ENCODE measurements at places on chromosomes 5 and 9. TPM values are rescaled to one million over a fixed set of nuclear protein-coding genes. Genes with fewer than 3 reads are reported as not detected.

DNA sequence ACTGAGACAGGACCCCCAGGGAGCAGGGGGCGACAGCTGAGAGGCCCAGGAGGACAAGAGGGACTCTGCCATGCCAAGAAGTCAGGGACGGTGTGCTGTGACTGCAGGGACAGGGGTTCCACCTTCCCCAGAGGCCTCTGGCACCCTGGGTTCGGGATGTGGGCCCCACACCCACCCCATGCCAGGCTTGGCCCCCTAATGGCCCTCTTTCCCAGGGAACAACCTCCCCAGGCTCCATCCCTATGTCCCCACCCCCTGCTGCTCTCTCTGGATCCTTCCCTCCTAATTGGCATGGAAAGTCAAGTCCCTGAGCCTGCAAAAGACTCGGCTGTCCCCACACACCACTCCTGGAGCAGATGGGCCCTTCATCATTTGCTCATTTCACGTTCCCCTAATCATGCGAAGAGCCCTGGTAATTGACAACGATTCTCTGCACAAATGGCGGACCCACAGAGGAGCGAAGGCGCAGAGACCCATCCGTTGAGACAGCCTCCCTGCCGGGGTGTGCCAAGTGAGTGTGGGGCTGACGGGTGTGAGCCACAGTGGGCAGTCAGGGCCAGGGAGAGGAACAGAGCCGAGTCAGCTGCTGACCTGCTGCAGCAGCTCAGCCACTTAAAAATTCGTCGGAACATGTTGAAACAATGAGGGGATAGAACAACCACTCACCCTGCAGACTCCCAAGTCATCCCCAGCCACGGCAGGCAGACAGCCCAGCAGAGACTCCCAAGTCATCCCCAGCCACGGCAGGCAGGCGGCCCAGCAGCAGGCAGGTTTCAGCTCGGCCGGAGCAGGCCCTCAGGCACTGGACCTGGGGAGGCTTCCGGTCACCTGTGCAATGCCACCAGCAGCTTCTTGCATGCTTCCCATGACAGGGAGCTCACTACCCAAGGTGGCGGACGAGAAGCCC lies 109.0 kb downstream of the VAV2 start:
- H3K4me3 ChIP-seq = no peak overlapping the region
- H3K4me1 ChIP-seq = peaks cover 46% of the 10 kb centered on the region
- no peaks in the 10 kb centered on the region for H3K27me3 ChIP-seq
- no peaks in the 10 kb centered on the region for H3K36me3 ChIP-seq
- no peak for DNase-seq

- H3K27me3 ChIP-seq = no peaks in the 10 kb centered on the region
- H3K4me3 ChIP-seq = no peak overlapping the region
- H3K4me1 ChIP-seq = peaks cover 1% of the 10 kb centered on the region
- no peak for DNase-seq
These were observed 178.5 kb downstream of the ADAMTS12 start for GRCh38 chr5:33713136-33713765.

DNA sequence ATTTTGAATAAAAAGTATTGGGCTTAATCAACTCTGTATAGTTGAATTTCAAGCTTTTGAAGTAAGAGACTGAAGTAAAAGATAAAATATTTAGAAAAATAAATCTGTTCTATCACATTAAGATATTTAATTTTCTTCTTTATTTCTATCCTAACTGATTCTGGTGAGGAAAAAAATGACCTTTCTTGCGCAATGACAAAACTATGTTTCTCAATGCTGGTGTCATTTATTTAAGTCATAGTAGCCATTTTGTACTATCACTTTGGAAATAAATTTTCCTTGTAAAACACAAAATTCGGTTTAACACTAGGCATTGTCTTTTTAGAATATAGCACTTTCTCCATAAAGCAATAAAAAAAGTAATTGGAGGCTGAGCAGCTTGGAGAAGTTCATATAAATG lies 728.0 kb downstream of the CDH9 start:
- H3K36me3 ChIP-seq = no peaks in the 10 kb centered on the region
- no peak overlapping the region for H3K27ac ChIP-seq
- no peaks in the 10 kb centered on the region for H3K4me1 ChIP-seq

- DNase-seq = no peak
- peaks cover 14% of the 10 kb centered on the region for H3K4me1 ChIP-seq
- H3K4me3 ChIP-seq = no peak overlapping the region
- peaks cover 16% of the 10 kb centered on the region for H3K27me3 ChIP-seq
These were observed 2.5 kb upstream of the NEK6 start for GRCh38 chr9:124255222-124255621.

DNA sequence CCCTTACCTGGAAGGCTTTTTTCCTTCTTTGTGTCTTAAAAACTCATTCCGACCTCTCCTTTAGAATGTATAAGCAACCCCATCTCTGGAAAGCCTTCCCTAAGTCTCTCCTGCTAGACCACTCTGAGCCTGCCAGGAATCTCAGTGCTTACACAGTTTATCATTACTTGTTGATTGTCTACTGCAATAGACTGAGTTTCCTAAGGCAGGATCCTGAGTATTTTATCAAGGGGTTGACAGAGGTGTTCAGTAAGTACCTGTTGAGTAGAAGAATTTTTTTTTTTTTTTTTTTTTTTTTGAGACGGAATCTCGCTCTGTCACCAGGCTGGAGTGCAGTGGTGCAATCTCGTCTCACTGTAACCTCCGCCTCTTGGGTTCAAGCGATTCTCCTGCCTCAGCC lies 2.6 kb upstream of the TJP2 start:
- DNase-seq = no peak
- H3K4me1 ChIP-seq = peaks cover 53% of the 10 kb centered on the region
- no peaks in the 10 kb centered on the region for H3K27me3 ChIP-seq
- H3K36me3 ChIP-seq = no peaks in the 10 kb centered on the region

Gene SVEP1
- total RNA-seq = 0.42 TPM

All from progenitor cell of endocrine pancreas (in vitro differentiated cells).